ENCODE measurements at places on chromosomes 1 and 21.

DNA sequence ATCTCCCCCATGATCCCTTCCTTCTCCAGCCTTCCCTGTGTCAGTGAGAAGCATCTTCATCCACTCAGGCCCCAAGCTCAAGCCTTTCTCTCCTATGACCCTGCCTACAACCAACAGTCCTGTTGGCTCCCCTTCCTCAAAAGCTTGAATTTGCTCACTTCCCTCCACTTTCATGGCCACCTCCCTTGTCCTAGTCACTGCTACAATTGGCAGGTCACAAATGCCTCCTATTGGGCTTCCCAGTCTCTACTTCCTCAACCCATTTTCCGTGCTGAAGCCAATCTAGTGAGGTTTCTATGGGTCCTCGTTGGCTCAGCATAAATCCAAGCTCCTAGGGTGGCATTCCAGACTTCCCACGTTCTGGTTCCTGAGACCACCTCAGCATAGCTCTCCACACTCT is 40.2 kb upstream of the SLC6A9 start:
- no peak for DNase-seq

- DNase-seq = peak; percentile 50
Observed at GRCh38 chr1:244450597-244451538, 841 bp downstream of the ADSS2 start.

GRCh38 chr1:3767328-3767925 is 5.1 kb upstream of the SMIM1 start:
- no peak for DNase-seq

GRCh38 chr1:197837911-197838310 is 62.6 kb upstream of the DENND1B start:
- DNase-seq = no peak

GRCh38 chr1:153728305-153729066 is 636 bp downstream of the INTS3 start:
- peak; percentile 15 for DNase-seq

- no peak for DNase-seq
Observed at GRCh38 chr1:41582851-41583657, 98.6 kb upstream of the EDN2 start.

GRCh38 chr1:237911911-237912310 is 21.2 kb upstream of the ZP4 start:
- DNase-seq = no peak

DNA sequence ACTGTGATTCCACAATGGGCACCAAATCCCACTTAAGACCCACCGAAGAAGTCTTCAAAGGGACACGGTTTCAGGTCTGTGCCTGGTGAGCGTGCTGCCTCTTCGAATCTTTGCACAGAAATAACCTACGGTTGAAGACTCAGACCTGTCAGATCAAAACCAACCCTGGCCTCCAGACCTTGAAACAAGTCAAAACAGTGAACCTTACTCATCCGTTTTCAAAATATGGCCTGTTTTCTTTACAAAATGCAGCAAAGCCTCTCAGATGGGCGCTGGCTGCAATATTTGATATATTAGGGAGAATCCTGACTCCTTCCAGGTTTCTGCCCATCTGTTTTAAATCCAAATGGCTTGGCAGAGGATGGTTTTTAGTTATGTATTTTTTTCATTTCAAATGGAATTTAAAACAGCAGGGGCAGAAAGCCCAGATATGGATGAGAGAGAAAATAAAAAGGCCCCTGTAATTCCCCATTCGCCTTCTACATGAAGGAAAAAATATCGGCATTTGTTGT is 14.0 kb downstream of the JUN start:
- DNase-seq = no peak

GRCh38 chr1:228007049-228007800 is 427 bp downstream of the WNT3A start:
- no peak for DNase-seq

DNA sequence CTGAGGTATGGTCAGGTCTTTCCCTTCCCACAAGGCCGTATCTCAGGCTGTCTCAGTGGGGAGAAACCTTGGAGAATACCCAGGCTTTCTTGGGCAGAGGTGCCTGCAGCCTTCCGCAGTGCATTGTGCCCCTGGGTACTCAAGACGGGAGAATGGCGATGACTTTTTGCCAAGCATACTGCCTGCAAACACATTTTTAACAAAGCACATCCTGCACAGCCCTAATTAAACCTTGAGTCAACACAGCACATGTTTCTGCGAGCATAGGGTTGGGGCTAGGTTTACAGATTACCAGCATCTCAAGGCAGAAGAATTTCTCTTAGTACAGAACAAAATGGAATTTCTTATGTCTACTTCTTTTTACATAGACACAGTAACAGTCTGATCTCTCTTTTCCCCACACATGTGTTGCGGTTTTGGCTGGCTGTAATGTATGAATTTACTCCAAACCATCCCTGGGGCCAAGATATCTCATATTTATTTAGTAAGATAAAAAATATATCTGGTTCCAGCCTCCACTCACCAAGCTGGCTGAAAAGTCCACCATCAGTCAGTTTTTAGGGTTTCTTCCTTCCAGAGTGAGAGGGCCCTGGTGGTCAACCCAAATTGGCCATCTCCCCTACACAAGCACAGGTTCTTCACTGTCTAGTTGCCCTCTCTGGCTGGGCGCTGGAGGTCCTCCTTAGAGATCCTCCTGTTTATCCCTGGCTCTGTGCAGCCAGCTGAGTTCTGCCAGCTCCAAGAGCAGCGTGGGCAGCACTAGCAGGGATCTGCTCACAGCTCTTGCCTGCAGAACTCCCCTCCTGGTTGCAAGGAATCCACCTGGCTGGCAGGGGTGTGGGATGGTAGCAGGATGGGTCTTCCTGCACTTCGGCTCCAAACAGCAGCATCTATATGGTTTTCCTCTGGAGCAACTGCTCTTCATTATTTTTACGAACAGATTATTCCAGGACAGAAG is 2.6 kb downstream of the FAAH start:
- peak; percentile 38 for DNase-seq

DNA sequence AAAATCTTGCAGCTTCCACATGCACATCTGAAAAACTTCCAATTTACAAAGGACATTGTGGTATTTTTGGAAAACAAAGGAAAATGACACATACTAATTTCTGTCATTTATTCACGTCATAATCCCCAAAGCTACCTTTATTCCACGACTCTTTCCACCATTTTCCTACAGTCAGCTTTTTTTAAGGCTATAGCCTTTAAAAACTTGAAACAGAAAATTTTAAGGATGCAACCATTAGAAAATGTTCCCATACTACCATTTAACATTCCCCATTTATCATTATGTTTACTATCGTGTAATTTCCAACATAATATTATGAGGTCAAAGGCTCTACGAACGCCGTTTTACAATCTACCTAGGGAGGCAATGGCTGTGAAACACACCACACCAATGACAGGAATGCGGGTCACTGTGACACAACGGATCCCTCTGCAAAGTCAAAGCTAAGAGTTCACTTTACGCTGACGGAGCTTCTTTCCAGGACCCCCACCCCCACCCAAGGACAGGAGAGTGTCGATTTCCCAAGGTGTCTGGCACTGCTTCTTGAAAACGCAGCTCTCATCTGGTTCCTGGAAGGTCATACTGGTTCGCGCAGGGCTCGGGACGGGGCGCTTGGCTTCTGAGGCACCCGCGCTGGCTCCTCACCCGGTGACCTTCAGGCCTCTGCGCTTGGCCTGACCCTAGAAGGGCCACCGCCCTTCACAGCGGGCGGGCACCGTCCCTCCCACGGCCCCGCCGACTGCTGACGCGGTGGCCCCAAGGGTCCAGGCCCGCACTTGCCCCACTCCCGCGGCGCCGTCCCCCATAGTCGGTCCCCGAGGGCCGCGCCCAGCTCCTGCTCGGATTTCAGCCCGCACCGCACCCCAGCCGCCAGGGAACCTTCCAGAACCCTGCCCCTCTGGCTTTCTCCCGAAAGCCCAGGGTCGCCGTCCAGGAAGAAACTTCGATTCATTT is 50.5 kb upstream of the ATF3 start:
- peak; percentile 49 for DNase-seq

GRCh38 chr1:196550731-196551130 is 57.5 kb downstream of the KCNT2 start:
- DNase-seq = no peak

All from nucleus accumbens (tissue), 56 donors.